Stimulated activated naive CD4-positive, alpha-beta T cell (primary cell): ENCODE measurements at places on chromosomes 11 and 22.

- no peak for DNase-seq
Measured at GRCh38 chr11:27771516-27771915, 71.3 kb upstream of the BDNF start.

DNA sequence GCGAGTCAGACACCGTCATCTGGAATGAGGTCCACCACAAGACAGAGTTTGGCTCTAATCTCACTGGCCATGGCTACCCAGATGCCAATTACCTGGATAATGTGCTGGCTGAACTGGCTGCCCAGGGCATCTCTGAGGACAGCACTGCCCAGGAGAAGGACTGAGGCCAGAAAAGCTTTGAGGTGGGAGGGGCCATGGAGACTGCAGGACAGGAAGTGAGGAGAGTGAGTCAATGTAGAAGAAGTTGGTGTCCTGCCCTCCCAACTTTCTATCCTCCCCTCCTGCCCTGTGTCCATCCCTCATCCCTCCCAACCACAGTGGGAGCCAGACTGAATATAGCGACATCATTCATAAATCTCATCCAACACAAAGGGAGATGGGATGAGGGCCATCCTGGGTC is 8.0 kb downstream of the MPEG1 start:
- DNase-seq: no peak

DNA sequence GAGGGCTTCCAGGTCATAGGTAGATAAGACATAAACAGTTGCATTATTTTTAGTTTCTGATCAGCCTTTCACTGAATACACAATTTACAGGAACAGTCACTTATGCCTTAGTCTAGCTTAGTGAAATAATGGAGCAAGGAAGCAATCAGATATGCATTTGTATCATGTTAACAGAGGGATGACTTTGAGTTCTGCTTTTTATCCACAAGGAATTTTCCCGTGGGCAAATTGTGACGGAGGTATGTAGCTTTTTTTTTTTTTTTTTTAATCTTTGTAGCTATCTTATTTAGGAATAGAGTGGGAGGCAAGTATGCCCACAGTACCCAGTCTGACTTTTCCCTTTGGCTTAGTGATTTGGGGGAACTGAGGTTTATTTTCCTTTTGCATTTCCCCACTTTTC is 3.4 kb upstream of the NLRP10 start:
- DNase-seq: no peak

- DNase-seq: no peak
Measured at GRCh38 chr11:15519124-15519791, 404.5 kb downstream of the INSC start.

DNA sequence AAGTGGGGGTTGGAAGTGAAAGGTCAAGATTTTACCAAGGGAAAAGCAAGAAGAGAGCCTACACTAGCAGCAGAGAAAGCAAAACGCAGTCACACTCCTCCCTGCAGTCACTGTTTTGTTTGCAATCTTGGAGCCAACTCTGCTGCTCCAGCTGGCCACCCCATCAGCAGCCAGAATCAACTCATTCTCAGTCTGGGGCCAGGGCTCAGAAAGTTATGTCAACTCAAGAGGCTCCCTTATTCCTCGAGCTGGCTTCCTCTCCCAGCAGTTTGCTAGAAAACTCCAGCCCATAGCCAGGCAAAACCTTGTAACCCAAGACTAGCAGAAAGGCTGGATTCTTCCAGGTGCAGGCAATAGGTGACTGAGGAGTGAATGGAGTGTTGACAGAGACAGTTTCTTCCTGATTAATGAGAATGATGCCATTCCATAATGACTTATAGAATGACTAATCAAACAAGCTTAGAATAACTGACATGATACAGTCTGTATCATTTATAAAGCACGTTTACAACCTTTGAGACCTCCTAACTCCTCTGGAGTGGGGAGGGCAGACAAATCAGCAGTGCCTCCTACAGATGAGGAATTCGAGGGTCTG is 53.4 kb downstream of the P4HA3 start:
- no peak for DNase-seq

DNA sequence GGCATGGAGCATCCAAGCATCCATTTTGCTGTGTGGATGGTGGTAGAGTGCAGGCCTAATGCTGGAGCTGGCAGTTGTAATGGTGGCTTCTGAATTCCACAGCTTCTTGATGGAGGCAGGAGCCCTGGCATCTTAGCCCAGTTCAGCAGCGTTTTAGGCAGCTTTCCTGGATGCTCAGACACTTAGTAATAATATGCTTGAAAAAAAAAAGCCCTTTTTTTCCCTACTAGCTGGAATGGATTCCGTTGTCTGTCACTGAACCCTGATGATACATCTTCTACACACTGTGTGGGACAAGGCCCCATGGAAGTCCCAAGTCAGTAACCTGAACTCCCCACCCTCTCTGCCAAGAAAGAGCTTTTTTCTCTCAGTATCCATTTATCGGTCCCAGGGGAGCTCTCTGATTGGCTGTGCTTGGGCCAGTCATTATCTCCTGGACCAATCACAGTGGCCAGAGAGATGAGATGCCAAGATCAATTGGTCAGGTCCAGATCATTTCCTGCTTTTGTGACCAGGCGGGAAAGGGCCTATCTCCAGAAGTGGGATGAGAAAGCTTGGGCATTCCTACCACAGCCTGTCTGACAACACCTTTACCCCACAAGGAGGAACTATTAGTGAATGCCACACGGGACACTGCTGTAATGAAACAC is 34.2 kb downstream of the MCM5 start:
- DNase-seq: no peak

- no peak for DNase-seq
Measured at GRCh38 chr11:10481560-10482349, 26.7 kb downstream of the AMPD3 start.

DNA sequence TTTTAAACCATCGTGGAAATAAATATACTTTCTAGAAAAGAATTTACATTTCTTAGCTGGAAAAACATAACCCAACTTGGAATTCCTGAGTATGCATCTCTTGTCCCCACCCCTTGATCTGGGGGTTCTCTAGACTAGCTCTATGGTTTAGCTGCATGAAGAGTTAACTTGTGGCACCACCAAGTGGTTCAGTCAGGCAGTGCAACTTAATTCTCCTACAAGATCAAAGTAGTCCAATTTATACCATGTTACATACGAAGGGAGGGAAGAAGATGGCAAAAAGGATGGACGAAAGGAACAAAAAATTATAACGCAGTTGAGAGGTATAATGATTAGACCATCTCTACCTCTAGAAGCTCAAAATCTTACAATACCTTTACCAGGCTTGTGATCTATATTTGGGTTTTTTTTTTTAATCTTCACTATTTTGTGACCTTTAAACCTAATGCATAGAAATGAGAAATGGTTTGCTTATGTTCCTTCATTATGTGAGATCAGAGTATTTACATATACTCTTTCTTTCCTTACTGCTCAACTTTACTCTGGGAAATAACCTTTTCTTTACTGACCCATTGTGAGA is 28.5 kb upstream of the ALKBH3 start:
- peak; percentile 35 for DNase-seq

DNA sequence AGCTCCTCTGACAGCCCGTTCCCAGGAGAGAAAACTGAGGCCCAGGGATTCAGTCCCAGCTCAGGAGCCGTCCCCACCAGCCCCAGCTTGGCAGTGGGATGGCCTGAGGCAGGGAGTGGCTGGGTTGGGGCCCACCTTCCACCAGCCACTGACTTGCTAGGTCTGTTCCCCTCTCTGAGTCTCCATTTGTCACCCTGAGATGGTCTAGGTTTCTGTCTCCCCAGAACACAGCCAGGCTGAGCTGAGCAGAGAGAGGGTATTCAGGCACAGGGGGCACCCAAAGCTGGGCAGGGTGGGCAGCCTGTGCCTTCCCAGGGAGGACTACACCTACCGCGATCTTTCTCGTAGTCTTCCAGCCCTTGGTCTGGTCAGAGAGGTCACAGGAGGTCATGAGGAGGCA is 95.7 kb downstream of the PDE2A start:
- DNase-seq: no peak

DNA sequence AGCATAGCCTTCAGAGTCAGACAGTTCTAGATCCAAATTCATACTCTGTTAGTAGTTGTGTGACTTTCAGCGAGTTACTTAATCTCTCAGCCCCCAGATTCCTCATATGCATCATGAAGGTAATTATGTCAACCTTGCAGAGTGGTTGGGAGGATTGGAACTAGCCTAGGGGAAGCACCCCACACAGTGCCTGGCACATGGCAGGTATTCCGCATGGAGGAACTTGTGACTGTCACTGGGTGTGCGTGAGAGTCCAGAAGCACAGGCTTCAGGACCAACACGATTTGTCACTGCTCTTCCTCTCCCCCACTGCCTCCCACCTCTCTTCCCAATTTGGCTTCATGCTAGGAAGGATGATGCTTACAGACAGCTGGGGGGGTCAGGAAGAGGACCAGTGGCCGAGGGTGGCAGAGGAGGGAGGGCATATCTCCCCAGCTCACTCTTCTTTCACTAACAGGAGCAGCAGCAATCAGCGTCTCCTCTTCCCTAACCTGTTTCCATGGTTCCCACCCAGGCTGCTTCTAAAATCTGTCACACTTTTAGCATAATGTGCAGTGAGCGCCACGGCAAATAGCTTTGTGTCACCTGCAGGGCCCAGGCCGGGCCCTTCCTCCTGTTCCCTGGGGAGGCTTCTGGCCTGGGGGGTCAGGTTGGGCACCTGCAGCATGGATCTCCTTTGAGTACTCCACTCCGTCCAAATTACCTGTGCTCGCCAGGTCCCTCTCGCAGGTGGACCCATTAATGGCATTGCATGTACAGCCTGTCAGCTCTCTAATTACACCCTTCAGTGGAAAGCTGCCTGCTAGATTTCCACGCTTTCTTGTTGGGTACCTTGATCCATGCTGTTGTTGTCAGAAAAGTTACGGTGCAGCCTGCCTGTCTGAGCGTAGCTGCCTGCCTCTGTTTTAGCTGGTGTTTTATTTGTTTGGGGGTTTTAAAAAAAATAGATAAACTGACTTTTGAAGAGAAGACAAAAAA is 400.4 kb downstream of the NXPE2 start:
- DNase-seq: no peak

DNA sequence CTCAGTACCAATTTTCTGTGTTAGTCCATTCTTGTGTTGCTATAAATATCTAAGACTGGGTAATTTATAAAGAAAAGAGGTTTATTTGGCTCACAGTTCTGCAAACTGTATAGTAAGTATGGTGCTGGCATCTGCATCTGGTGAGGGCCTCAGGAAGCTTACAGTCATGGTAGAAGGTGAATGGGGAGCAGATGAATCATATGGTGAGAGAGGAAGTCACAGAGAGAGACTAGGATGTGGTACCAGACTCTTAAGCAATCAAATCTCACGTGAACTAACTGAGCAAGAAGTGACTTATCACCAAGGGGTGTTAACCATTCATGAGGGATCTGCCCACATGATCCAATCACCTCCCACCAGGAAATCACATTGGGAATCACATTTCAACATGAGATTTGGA is 60.8 kb upstream of the ZBED5 start:
- no peak for DNase-seq

DNA sequence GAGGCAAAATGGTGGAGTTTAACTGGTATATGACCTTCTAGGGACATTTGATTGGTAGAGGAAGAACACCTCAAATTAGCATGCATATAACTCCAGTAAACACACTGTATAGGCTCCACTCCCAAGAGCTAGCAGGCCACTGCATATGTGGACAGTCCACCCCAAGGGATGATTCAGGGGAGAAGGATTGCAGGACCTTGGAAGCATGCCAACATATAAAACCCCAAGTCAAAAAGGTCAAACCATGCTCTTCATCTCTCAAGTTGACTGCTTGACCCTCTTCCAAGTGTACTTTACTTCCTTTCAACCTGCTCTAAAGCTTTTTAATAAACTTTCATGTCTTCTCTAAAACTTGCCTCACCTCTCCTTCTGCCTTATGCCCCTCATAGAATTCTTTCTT is 459.9 kb upstream of the CCDC179 start:
- DNase-seq: no peak

GRCh38 chr11:18768472-18768901 is 23.1 kb downstream of the PTPN5 start:
- DNase-seq: no peak

GRCh38 chr11:123509737-123510578 is 79.9 kb downstream of the GRAMD1B start:
- no peak for DNase-seq

GRCh38 chr11:123284454-123284853 is 89.4 kb upstream of the CLMP start:
- DNase-seq: no peak

DNA sequence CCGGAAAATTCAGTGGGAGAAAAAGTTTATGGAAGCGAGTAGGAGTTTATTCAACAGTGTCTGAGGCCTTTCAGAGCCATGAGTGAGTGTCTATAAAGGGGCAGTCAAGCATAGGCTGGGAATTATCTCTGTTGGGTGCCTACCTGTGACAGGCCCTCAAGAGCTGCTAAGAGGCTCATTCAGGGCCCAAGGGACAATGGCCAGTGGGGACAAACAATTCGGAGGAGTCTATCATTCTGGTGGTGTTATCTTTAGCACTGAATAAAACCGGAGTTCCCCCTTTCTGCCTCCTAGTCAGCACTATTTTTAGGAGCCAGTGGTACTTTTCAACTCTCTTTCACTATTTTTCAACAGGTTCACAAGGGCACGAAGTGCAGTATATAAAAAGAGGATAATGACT is 89.5 kb upstream of the HTATIP2 start:
- no peak for DNase-seq

DNA sequence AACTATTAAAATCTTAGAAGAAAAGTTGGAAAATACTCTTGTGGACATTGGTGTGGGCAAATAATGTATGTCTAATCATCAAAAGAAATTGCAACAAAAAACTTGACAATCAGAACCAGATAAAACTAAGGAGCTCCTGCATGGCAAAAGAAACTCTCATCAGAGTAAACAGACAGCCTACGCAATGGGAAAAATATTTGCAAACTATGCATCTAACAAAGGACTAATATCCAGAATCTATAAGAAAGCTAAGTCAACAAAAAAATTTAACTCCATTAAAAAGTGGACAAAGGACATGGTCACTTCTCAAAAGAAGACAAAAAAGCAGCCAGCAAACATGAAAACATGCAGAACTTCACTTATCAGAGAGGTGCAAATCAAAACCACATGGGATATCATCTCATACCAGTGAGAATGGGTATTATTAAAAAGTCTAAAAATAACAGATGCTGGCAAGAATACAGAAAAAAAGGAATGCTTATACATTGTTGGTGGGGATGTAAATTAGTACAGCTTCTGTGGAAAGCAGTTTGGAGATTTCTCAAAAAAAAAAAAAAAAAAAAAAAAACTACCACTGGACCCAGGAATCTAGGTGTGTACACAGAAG is 99.7 kb upstream of the TOP3B start:
- no peak for DNase-seq

GRCh38 chr11:90847268-90847886 is 624.5 kb upstream of the CHORDC1 start:
- no peak for DNase-seq

- DNase-seq: peak; percentile 34
Measured at GRCh38 chr11:67418476-67419281, 3.2 kb downstream of the CARNS1 start.

GRCh38 chr22:44305455-44305854 is 7.3 kb downstream of the SHISAL1 start:
- no peak for DNase-seq

GRCh38 chr11:64723117-64723906 is at the start of gene NRXN2:
Gene NRXN2, minus strand, starts transcription at chr11:64723197. Its CDS starts 9,498 bp downstream, at chr11:64713699.
- DNase-seq: peak; percentile 80

DNA sequence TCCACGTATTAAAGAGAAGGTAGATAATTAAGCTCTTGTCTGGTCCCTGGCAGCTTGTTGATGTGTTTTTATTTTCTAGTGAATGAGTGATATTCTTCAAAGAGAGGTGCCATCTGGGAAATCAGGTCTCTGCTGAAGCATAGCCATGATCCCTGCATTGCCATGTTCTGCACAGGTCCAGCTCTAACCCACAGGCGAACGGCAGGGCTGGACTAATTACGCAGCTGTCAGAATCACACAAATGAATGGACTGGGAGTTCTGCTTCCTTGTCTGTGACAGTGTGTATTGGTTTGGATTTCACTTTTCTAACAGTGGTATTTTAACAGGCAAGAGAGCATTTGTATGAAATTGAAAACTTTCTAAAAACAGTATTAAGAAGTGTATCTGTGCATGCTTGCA is 235.6 kb downstream of the FAT3 start:
- DNase-seq: no peak
